ENCODE measurements at places on chromosomes 1 and 21. TPM values are rescaled to one million over a fixed set of nuclear protein-coding genes. Genes with fewer than 3 reads are reported as not detected.
A peak's percentile ranks its signal among the peaks of the same experiment; 100 is the strongest.

OR2T33 gene
- total RNA-seq: not detected

CYP4A11 gene
- total RNA-seq: not detected

GRCh38 chr1:160251011-160251410 is 11.3 kb downstream of the DCAF8 start:
- no peak for DNase-seq

DNA sequence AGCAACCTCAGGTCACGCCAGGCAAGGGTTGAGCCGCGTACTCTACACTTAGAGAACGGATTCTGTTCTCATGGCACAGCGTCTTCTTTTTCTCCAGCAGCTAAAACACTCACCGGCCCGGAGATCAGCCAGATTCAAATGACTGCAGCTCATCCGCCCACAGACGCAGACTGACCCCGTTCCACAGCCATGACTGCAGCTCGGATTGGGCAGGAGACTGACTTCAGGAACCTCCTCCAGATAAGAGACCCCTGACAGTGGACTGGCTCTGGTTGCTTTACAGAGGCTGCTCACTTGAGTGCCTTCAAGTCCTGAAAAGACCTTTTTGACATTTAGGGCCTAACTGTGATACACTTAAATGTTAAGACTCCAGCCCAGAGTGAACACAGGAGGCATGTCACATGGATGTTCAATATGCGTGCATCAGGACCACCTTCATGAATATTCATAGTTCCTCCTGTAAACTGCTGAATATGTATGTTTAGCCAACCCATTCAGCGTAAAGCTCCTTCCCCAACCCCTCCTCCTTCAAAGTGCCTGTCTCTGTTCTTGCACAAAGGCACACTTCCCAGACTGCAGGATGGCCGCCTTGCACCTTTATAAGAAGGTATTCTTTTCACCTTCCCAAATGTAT is 42.6 kb downstream of the BACE2 start:
- no peak for DNase-seq

DNA sequence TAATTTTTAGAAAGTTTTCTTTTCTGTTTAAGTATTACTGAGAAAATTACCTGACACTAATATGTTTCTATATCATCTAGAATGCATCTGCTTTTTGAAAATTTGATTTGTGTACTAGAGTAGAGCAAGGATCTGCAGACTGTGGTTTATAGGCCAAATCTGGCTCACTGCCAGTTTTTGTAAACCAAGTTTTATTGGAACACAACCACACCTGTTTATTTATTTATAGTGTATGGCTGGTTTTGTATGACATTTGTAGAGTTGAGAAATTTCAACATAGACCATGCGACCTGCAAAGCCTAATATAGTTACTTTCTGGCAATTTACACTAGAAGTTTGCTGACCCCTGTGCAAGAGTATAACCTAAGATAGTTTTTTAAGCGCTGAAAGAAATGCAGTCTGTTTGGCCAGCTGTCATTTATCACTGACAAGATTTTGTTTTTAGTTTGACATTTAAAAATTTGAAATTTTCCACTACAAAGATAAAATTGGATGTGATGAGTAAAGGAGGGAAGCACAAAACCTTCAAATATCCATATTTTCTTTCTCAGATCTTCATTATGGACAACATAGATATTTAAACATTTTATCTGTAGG is 36.1 kb upstream of the CACYBP start:
- DNase-seq: no peak

DNA sequence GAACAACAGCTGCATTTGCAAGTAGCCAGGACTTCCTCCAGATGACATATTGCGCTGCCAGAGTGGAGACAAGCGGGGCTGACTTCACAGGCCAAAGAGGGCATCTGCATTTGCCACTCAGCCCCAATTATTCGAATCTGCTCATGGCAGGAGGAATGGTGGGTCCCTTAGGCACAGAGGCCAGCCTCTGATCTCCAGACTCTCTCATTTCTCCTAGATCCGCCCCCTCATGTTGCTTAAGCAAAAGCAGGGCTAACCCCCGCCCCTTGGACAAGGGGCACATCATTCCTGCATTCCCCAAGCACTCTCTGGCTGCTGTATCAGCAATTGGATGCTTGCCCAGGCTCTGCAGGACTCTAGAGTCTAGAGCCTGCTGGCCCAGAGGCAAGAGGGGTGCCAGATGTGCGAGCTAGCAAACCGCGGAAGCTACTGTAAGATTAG is 262.4 kb downstream of the ST6GALNAC3 start:
- peak; percentile 56 for DNase-seq

- no peak for DNase-seq
Measured at GRCh38 chr1:110135246-110135645, 15.0 kb upstream of the SLC6A17 start.

- no peak for DNase-seq
Measured at GRCh38 chr1:58964880-58965279, 181.0 kb upstream of the JUN start.

DNA sequence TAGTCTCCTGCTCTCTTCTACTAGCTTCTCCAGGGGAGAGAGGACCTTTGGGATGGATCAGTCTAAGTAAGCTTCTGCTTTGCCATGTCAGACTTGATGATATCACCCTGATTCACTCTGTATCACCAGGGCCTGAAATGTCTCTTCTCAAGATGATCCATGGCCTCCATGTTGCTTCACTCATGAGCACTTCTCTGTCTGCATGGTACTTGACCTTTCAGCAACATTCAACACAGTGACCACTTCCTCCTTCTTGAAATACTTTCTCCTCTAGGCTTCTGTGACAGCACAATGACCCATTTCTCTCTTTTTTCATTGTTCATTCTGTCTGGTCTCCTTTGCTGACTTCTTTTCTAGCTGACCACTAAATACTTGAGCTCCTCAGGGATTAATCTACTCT is 35.3 kb upstream of the NGF start:
- no peak for DNase-seq

KIF21B gene
- 0.38 TPM for total RNA-seq

GRCh38 chr1:61482170-61482734 is 242.7 kb downstream of the TM2D1 start:
- no peak for DNase-seq

DNA sequence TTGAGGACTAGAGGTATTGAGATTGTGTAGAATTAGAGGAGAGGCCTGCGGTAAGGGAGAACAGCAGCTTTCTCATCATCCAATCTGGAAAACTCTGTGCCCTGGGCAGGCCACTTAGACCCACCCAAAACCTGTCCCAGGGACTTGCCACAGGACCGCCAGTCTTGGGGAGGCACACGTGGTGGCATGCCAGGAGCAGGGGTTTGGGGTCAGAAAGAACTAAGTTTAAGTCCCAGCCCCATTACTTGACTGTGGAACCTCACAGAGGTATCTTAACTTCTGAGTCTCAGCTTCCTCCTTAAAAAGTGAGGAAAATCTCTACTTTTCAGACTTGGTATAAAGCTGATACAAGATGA is 356.6 kb downstream of the HHAT start:
- no peak for DNase-seq

AMIGO1 gene
- total RNA-seq: 14.4 TPM

GRCh38 chr21:44771896-44772525 is 29.6 kb downstream of the UBE2G2 start:
- no peak for DNase-seq
